EL (cell line): ENCODE measurements at places on chromosomes 7 and 10.

DNA sequence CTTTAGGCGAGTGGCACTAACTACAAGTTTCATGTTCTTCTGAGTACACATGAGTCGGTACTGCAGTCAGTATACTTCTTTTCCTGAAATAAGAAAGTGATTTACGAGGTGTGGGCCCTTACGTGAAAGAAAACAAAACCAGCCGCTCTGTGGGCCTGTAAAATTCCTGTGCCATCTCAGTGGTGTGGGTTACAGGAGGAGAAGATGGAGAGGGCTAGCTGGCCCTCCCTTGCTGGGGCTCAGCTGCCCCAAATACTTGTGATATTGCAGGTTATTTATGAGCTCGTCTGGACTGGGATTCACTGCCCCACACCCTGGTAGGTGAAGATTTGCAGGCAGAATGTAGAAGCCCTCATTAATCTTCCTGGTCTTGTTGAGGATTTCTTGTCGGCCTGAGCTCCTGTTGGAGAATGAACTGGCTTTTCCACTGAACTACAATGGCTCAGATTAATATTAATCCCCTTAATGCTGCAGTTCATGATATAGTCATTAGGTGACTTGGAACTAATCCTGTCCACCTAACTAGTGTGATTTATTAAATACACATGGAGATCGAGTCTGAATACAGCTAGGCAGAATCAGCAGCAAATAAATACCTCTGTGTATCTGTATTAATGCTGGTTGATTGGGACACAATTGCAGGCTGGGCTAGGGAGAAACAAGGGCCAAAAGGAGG lies 68.0 kb downstream of the GBF1 start:
- DNase-seq, result peak; percentile 50

- DNase-seq, result no peak
These were observed 55.7 kb downstream of the DDC start for GRCh38 chr7:50509459-50509858.

GRCh38 chr7:6628045-6628444 lies 9.1 kb upstream of the ZNF316 start:
- no peak for DNase-seq

GRCh38 chr7:35975851-35976454 lies 175.1 kb downstream of the SEPTIN7 start:
- DNase-seq, result peak; percentile 70

GRCh38 chr7:150981644-150982043 lies 3.5 kb upstream of the KCNH2 start:
- no peak for DNase-seq

GRCh38 chr10:53839440-53840039 lies 961.5 kb downstream of the PCDH15 start:
- DNase-seq, result no peak

GRCh38 chr7:86848226-86848625 lies 204.5 kb downstream of the GRM3 start:
- no peak for DNase-seq

DNA sequence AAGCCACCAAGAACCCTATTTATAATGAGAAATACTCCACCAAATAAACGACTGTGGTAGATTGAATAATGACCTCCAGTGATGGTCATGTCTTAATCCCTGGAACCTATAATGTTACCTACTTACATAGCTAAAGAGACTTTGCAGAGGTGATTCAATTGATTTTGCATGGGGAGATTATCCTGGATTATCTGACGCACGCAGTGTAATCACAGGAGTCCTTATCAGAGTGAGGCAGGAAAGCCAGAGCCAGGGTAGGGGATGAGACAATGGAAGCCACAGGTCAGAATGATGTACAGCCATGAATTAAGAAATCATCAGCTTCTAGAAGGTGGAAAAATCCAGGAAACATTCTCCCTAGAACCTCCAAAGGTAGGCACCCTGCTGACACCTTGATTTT lies 286.4 kb upstream of the SP4 start:
- no peak for DNase-seq

- no peak for DNase-seq
These were observed 142.1 kb upstream of the PTPRZ1 start for GRCh38 chr7:121730869-121731268.
